DND-41 (cell line): ENCODE measurements at places on chromosomes 3 and 15.

DNA sequence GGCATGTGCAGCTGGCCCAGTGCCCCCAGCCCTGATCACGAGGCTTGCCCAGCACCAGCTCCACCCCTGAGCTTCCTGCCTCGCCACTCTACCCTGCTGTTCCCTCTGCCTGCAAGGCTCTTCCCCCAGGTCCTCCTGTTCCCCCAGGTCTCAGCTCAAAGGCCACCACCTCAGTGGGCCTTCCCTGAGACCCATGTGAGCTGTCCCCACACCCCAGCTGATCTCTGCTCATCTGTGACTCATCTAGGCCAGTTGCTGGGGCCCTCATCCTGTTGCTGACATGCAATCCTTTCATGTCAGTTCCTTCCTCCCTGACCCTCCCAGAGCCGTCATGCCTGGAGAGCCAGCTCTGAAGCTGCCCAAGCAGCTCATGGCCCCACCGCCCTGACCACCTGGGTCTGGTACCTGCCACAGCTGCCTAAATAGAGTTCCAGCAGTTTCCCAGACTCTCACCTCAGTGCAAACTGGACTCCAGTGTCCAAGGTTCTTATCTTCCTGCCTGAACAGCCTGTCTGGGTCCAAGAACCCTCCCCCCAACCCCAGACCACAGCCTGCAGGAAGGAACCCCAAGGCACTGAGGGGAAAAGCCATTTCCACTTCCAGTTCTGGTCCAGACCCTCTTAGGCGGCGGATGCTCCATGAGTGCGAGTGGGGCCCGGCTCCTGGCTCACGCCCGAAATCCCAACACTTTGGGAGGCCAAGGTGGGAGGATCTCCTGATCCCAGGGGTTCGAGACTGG, 116.6 kb upstream of the IQSEC1 start:
- H3K4me1 ChIP-seq: no peaks in the 10 kb centered on the region
- H3K27me3 ChIP-seq: no peaks in the 10 kb centered on the region
- no peak overlapping the region for H3K4me3 ChIP-seq
- DNase-seq: no peak

DNA sequence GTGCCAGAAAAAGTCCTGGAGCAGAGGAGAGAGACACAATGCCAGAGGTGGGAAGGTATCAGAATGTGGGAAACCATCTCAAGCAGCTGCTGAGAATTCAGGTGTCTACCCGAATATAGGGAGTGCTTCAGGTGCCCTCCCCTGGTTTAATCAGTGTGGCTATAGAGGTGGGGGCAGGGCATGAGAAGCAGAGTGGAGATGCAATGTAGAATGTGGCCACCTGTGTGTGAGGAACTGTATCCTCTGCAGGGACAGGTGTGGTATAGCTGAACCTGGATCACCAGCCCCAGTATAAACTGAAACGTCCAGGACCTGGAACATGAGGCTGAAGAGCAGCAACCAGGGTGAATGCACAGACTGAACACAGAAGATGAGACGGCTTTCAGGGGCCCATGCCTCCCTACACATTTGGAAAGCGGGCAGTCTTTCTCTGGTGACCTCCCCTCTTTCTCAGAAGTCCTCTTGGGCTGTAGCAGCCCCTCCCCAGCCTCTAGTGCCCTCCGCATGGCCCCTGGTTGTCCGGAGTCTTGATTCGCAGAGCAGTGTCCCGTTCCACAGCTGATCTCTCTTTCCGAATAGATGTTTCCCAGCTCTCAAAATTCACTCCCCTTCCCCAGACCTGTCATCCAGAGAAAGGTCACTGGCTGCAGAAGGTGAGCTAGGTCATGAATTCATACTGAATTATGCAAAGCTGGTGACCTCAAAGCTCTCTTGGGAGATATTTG, 103.1 kb downstream of the ABHD5 start:
- H3K4me3 ChIP-seq: no peak overlapping the region
- H3K36me3 ChIP-seq: no peaks in the 10 kb centered on the region
- no peak for DNase-seq
- peaks cover 11% of the 10 kb centered on the region for H3K27me3 ChIP-seq
- H3K27ac ChIP-seq: no peak overlapping the region

DNA sequence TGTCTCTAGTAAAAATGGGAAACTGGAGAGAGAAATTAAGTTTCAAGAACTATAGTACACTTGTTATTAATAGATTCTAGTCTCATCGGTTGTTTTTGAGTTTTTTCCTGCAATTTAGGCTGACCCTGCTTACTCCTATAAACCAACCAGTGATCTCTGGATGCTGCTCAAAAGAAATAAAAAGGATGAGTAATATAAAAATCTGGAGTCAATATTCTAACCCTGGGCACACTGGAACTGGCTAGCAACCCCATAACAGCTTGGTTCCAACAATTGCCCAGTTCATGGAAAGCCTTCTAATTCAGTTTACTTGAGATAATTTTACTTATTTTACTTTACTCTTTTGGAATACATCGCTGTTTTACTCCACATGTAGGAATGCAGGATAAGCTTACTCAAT, 211.6 kb downstream of the GBE1 start:
- H3K4me1 ChIP-seq: no peaks in the 10 kb centered on the region
- DNase-seq: no peak
- H3K36me3 ChIP-seq: peaks cover 80% of the 10 kb centered on the region
- no peak overlapping the region for H3K4me3 ChIP-seq
- no peak overlapping the region for H3K27ac ChIP-seq
- no peaks in the 10 kb centered on the region for H3K27me3 ChIP-seq

DNA sequence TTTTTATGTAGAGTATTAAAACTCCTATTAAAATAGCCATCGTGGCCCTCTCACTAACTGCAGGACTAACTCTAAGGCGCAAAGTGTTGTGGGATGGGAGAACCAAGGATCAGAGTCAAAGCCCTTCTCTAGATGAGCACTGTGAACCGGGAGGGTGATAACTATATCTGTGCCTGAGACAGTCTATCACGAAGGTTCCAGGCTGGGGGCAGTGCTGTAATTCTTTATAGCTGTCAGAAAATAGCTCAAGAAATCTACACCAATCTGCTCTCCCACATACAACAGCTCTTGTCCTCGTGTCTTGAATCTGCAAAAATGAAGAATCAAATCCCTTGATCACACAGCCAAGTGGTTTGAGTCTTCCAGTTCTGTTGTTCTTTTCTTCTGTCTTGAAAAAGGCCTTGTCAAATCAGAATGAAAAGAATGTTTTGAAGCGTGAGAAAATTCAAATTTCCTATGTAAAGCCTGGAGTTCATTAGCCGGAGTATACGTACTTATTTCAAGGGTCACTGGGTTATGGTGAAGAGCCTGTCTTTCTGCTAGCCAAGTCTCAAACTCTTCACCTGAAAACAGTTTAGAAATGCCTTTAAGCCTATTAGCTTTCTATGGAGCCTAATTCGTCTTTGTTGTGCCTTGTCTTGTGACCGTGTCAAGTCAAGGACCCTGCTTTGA, 185.3 kb upstream of the NECTIN3 start:
- peaks cover 9% of the 10 kb centered on the region for H3K4me1 ChIP-seq
- no peak overlapping the region for H3K27ac ChIP-seq
- no peaks in the 10 kb centered on the region for H3K36me3 ChIP-seq
- no peak for DNase-seq
- H3K4me3 ChIP-seq: no peak overlapping the region

DNA sequence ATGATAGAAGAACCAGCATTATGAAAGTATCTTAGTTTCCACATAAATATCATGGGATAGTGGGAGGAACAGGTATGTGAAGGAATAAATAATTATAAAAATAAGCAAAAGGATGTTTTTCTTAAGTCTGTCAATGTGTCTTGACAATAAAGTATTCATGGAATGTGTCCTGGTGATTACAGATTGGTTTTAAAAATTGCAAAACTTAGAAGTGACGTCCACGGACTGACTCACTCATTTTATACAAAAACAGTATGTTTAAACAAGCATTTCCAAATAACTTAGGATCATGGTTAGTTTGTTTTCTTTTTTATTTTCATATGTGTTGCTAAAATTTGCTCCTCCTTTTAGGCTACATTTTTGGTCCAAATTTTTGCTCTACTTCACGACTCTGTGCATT, 687.0 kb upstream of the NECTIN3 start:
- no peaks in the 10 kb centered on the region for H3K27me3 ChIP-seq
- peaks cover 7% of the 10 kb centered on the region; the same call in 1 of the 2 replicates for H3K4me1 ChIP-seq
- H3K4me3 ChIP-seq: no peak overlapping the region
- H3K36me3 ChIP-seq: no peaks in the 10 kb centered on the region
- no peak for DNase-seq
- no peak overlapping the region for H3K27ac ChIP-seq

DNA sequence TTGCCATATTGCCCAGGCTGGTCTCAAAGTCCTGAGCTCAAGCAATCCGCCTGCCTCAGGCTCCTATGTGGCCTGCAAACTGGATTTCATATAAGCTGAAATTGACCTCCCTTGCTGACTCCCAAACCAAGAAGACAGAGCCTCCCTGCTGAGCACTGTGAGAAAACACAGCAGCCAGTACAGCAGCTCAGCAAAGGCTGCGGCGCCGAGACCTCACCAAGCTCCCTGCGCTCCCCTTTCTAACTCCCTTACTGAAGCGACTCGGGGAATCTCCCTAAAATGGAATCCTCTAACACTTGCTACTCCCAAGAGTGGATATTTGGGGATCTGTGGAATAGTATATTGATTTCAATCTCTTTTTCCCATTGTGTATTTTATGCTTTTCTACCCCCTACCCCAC, 34.6 kb downstream of the MUC20 start:
- no peaks in the 10 kb centered on the region for H3K36me3 ChIP-seq
- no peaks in the 10 kb centered on the region for H3K27me3 ChIP-seq
- no peaks in the 10 kb centered on the region for H3K4me1 ChIP-seq
- H3K4me3 ChIP-seq: no peak overlapping the region
- no peak overlapping the region for H3K27ac ChIP-seq
